ENCODE measurements at places on chromosomes 2 and 18. TPM values are rescaled to one million over a fixed set of nuclear protein-coding genes. Genes with fewer than 3 reads are reported as not detected.

DNA sequence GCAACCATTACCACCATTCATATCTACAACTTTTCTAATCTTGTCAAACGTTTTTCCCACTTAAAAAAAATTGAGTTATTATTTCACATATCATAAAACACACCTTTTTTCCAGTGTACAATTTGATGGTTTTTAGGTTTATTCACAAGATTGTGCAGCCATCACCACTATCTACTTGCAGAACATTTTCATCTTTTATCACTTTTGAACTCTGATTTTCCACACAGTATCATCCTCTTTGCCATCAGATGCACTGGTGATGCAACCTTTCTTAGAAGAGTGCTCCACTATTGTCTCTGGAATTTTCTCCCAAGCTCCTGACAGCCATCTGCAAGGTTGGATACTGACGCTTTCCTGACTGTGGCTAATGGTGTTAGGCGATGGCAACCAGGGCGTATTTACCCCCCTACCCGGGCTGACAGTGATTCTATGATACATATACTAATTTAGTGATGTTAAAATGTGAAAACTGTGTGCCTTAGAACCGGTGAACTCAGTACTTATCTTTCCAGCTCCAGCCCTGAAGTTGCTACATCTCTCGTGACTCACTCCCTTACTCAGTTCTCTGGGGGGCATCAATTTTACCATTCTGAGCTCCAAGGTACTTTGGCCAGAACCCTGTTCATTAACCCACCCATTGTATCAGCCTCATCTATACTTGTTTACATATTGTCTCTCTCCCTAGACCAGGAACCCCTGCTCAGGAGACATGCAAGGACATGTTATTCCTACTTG is 105.4 kb upstream of the SPRED2 start:
- no peak for DNase-seq

DNA sequence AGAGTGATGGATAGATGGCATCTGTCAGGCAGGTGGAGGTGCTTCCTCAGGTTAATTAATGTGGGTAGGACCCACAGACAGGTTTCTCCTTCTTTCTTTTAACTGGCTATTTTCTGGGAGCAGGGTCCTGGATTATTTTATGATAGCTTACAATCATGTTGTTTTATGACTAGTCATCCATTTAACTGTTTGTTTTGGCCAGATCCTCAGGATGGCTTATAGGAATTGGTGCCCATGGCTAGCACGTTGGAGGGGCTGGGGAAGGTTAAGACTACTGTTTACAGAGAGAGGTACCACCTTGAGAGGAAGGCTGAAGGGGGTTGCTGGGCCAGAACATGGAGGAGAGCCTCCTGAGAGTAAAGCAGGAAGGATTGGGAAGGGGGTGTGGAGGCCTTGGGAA is 78.0 kb upstream of the MGAT5 start:
- DNase-seq, result no peak

Gene BMP10
- total RNA-seq, result not detected

Gene LYG1
- total RNA-seq, result 3.1 TPM

GRCh38 chr2:147181351-147182029 is 663.3 kb upstream of the ACVR2A start:
- DNase-seq, result no peak

Gene GPBAR1
- total RNA-seq, result 3.8 TPM

DNA sequence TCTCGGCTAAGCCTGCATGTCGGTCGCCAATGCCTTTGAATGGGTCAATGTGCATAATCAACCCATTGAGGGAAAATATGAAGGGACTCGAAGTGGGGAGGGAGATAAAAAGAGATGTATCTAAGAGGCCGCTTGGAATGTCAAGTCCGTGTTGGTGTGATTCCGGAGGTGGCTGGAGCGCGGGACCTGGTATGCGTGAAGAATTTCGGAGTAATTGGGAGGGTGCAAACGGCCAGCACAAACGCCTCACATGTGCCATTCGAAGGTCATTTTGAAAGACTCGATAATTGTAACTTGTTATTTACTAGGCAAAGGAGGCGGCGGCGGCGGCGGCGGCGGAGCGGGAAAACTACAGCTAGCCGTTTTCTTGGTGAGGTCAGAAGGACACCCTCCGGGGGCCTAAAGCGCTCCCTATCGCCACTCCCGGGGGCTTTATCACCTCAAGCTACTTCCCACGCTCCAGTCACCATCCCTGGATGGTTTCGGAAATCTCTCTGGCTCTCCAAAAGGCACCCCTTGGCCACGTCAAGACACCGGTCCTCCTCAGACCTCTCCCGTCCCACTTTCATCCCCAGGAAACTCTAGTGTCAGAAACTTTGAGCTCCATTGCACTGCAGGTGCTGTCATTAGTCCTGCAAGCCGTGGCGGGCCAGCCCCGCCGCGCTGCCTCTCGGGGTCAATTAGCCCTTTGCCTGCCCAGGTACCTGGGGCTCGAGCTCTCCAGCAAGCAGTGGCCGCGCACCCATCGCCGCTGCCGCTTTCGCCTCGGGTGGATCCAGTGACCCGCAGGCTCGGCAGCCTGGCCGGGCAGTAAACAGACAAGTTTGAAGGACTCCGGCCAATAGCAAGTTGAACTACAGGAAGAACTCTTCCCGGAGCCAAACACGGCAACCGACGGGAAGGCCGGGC is 1.5 kb downstream of the ERBB4 start:
- peak; percentile 14 for DNase-seq

- DNase-seq, result no peak
These were observed 40.0 kb upstream of the BIN1 start for GRCh38 chr2:127146820-127147502.

DNA sequence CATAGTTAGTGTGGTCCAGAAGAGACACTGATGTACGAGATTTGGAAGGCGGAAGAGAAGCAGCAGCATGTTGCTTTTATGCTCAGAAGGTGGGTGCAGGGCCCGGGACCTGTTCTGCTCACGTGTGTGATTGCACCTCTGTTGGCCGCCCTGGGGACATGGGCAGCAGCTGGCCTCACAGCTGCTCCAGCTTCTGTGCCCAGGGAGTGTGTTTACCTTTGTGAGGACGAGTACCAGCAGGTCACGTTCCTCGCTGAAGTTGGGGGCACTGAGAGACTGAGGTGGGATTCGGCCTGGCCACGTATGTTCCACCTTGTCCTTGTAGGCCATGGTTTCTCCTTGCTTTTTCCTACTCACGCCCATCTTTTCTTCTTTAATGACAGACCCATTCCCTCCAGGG is 86.3 kb downstream of the PMAIP1 start:
- no peak for DNase-seq

Gene BCL11A
- total RNA-seq, result 3.9 TPM

Gene RPL31
- 3,823 TPM for total RNA-seq

DNA sequence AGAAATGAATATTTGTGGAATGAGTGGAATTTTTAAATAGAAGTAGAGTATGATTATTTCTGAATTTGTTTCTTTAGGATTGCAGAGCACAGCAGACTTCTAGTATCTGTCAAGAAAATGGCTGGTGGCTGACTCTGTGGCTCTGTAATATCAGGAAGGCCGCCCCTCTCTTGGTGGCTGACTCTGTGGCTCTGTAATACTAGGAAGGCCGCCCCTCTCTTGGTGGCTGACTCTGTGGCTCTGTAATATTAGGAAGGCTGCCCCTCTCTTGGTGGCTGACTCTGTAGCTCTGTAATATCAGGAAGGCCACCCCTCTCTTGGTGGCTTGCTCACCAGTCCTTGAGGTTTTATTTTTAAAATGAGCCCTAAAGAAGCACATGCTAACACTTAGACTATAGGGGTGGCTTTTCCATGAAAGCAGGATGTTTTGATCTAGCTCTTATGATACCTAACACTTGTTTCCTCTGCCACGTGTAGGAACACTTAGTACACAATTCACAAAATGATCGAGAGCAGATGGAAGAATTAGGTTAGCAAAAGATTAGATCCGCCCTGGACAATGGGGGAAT is 85.1 kb upstream of the TTC39C start:
- DNase-seq, result no peak

GRCh38 chr2:62217421-62217820 is 21.5 kb downstream of the B3GNT2 start:
- DNase-seq, result no peak

DNA sequence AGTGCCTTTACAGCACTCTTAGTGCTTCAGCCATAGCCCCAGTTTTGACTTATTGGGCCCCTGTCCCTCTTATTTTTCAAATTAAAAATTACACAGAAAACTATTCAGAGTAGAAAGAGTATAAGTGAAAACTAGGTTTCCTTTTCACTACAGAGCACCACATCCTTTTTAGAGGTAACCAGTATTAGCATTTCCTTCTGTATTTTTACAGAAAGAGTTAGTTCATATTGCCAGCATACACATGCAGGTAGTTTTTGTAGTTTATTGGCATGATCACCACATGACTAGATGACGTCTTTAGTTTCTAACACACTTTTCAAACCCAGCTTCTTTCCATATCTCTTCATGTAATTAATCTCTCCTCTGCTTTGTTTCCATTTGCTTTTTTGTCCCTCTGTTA is 66.4 kb downstream of the UBE2E3 start:
- no peak for DNase-seq

DNA sequence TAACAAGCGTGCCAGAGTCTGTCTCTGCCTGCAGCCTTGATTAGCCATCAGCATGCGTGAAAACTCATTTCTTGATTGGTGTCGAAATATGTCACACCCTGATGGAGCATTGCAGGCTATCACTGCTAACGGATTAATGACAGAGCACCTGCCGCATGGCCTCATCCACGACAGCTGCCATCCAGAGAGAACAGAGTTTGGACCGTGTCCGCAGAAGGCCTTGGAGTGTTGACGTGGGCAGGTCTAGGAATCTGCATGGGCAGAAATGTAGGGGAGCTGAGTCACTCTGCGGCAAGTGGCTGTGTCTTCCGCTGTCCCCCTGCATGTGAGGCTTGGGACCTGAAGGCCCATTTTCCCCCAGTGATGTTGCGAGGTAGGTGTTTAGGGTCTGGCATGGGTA is 43.0 kb downstream of the KLHL29 start:
- DNase-seq, result no peak

GRCh38 chr2:170201734-170202393 is 23.9 kb downstream of the MYO3B start:
- no peak for DNase-seq

Gene PLGLB1
- 4.4 TPM for total RNA-seq

Gene TBR1
- not detected for total RNA-seq

Gene SMC6
- 11.2 TPM for total RNA-seq

DNA sequence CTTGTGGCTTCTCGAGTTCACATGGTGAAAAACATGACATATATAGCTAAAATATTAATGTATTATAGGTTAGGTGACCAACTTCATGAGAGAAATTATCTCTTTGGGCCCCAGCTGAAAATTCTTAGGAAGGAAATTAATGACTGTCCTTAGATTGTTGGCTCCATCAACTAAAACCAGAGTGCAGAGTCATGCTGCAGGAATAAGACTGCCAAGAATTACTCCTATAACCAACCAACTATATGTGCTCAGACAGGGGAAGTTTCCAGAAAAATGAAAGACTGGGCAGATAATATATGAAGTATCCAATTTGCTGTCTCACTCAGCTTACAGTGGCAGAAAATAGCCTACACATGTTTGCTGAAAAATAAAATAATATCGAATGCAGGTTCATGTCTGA is 71.0 kb upstream of the TMEFF2 start:
- DNase-seq, result no peak

DNA sequence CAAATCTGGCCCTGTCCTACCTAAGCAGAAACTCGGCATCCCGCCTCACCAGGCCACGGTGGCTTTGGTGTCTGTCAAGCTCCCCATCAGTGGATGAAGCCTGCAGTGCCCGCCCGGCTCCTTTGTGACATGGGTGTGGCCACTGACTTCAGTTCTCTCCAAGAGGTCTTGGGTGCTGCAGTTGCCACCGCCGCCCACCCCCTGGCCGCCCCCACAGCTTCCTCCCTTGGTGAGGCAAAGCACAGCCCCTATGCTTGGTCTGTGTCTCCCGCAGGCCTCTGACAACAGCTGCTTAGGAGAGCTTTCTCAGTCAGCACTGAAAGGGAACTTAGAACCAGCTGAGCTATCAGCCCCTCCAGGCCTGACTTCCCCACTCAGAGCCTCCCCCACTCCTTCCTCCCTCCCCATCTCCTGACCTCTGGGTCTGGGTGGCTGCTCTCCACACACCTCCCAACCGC is 22.9 kb upstream of the GPR55 start:
- no peak for DNase-seq

- no peak for DNase-seq
These were observed 734 bp downstream of the SLC25A12 start for GRCh38 chr2:171893196-171893823.

DNA sequence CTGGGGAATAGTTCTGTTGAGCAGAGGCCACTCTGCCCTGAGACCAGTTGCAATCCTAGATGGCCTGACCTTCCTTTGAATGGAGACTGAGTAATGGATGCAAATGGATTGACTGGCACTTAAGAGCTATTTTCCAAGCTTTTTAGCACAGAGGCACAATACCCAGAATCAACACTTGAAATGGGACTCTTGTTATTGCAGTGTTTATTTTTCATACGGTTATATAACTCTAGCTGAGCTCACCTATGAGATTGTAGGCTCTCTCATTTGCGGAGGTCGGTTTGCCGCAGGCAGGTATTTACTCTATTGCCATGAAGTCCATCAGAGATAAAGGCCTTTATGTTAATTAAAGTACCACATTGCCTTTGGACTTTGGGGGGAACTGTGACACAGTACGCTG is 422.3 kb upstream of the CELF4 start:
- no peak for DNase-seq

GRCh38 chr2:212088353-212088752 is 450.2 kb downstream of the ERBB4 start:
- no peak for DNase-seq

Gene ATOH8
- total RNA-seq, result 10.7 TPM

GRCh38 chr2:191933307-191934105 is 86.6 kb upstream of the CAVIN2 start:
- DNase-seq, result no peak

Gene NEU2
- not detected for total RNA-seq

Gene PREB
- 78.2 TPM for total RNA-seq

DNA sequence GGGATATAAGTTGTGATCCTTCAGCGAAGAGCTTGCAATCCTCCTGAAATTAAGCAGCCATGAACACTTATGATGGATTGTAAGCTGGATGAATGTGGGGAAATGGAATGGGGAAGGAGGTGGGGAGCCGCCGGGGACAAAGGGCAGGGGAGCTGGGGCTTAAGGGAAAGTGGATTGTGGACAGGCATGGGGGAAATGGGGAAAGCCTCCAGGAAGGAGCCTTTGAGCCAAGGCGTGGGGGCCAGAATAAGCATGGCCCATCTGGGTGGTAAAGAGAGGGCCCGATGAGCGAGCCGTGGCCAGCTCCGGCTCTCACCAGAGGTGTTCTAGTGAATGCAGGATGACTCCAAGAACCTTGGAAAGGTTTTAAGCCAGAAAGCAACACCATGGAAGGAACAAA is 124.0 kb downstream of the SMAD7 start:
- peak; percentile 21 for DNase-seq

Gene IRS1
- 37.5 TPM for total RNA-seq

GRCh38 chr2:232983669-232984140 is 29.4 kb downstream of the NGEF start:
- DNase-seq, result no peak

- no peak for DNase-seq
These were observed 303.2 kb upstream of the MC4R start for GRCh38 chr18:60675801-60676200.

DNA sequence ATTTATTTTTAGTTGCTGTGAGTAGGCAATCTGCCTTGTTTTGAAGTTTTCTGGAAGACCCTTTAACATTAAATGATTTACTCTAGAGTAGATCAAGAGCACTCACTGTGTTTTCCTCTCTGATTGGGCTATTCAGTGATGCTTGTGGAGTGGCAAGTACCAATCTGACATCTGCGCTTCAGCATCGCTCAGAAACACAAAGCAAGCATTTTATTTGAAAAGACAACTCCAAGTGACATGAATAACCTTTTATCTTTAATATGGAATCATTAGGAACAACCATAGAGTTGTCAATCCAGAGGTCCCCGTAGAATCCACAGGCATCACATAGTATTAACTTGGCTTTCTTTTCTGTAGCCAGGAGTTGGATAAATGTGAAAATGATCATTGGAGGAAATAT is 114.7 kb downstream of the CPS1 start:
- no peak for DNase-seq
